ENCODE measurements at places on chromosomes 2 and 18.
A peak's percentile ranks its signal among the peaks of the same experiment; 100 is the strongest.

DNA sequence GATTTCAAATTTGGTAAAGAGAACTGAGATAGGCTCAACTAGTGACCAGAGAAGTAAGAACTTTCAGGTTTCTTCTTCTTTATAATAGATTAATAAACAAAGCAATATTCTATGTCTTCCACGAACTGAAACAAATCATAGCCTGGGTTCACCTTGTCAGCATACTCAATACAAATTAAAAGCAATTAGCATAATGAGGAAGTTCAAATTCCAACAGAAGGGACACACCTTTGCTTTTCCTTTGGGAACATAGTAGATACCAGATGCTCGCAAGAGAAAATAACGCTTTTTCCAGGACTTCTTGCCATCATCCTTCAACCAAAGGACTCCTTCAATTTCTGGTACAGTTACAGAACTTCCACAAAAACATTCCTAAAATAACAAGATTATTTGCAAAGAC lies 79.9 kb downstream of the RAPH1 start:
- DNase-seq, result no peak

DNA sequence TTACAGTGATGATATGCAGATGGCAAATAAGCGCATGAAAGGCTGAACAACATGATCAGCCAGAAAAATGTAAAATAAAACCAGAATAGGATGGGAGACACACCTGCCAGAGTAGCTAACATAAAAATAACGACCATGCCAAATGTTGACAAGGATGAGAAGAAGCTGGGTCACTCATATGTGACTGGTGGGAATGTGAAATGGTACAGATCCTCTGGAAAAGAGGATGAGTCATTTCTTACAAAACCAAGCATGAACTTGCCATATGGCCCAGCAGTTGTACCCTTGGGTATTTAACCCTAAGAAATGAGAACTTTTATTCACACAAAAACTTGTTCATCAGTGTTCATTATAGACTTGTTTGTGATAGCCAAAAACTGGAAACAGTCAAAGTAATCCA lies 143.8 kb downstream of the SH3BP4 start:
- DNase-seq, result no peak

DNA sequence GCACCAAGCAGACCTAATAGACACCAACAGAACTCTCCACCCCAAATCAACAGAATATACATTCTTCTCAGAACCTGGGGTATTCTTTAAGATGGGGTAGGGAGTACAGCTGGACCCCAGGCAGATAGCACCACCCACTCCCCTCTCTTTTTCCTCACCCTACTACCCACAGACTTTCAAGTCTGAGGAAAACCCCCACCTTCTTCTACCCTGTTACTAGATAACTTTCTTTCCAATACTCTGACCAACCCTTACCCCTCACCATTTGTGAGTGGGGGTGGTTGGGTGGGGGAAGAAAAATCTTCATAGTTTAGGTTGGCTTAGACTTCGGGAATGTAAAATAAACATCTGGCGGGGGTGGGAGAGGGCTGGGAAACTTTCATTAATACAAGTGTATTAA lies 20.3 kb upstream of the ZBTB14 start:
- DNase-seq, result no peak

GRCh38 chr2:240934701-240935102 lies 28.6 kb downstream of the CROCC2 start:
- DNase-seq, result no peak

DNA sequence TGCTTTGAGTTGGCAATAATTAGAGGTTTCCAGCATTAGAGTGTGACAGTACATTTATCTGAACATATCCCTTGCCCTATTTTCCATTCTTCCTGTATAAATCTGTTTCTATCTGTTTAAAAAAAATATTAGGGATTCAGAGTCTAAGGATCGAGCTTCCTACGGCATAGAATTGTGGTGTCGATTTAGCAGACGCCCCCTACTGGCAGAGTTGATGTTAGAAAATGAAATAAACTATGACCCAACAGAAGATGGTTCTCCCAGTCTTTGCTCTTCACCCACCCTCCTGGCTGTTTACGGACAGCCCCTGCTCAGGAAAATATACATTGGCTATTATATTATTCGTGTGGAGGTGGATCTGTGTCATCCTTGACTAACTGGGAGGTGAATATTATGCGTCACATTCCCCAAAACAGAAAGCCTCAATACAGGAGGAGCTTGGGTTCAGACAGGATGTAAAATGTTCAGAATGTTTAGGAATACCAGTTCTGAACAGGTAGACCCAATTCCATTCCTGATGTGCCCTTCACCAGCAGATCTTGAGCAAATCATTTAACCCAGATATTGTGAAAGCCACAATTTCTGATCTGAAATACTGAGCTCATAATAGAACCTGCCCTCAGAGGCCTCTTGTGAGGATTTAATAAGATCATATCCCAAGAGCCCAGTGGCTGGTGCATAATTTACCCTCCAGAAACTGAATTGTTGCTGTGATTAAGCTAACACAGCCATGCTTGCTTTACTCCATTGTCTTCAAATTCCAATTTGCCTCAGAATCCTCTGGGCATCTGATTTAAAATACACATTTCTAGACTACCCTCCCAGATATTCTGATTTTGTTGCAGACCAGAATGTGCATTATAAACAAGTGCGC lies 10.8 kb upstream of the ERMN start:
- no peak for DNase-seq

DNA sequence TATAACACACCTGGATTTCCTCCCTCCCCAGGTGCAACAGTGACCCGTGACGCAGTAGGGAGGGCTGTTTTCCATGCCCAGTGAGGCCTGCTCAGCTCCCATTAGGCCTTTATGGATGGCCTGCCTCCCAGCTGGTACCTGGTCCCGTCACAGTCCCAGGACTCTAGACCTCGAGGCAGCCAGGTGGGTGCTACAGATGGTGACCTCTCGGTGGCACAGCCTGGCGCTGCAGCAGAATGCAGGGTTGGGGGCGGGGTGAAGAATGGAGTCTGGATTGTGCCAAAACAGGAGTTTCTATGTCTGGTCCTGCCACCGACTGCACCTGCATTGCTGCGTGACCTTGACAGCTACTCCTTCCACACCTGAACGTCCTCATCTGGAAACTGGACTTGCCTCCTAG lies 18.0 kb upstream of the YWHAQ start:
- no peak for DNase-seq

DNA sequence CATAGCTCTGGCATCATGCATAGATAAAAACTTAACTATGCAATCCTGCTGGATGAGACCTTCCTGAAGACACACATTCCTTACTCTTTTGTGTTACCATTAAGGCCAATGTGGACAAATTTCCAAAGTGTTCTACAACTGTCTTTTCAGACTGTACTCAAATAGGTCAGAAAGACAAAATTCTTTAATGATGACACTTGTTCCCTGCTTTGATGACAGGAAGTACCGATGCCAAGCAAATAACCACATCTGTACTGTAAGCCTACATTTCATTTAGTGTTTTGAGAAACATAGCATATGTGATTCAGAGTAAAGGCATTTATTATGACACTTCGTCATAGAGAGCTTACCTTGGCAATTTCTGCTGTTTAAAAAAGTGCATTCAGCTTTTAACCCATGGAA lies 55.0 kb downstream of the PMAIP1 start:
- no peak for DNase-seq

DNA sequence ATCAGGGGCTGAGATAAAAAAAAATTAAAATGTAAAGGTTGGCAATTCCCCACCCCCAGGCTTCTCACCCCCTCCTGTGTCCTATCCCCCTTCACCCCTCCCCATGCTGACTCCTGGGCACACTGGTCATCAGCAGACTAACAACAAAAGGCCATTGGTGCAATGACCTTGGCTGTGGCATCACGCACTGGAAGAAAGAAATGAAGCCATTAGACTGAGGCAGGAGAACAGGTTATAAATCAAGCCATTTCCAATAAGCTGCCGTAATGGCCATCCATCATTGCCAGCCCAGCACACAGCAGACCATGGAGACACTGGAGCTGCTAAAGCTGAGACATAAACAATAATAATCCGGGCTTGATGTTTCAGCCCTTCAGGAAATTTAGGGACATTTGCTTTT lies 342.4 kb upstream of the ETAA1 start:
- peak; percentile 79 for DNase-seq

GRCh38 chr2:144165599-144166250 lies 354.2 kb downstream of the ZEB2 start:
- no peak for DNase-seq

- no peak for DNase-seq
These were observed 100.0 kb upstream of the PKDCC start for GRCh38 chr2:41947701-41948396.

DNA sequence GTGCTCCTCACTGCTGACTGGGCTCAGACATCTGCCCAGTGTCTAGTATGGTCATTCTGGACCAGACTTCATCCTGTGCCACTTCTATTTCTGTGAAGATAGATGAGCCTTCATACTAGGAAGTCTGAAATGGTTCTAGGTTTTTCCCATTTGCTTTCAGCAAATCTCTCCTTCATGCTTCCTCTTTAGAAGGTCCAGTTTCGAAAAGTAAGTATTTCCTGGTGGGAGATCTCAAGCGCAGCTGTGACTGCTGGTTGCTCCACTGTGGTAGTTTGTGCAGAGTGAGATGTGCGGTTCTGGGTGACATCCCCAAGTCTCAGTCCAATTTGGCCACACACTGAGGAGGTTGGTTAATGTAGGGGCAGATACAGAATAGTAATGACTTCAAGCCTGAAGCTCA lies 14.4 kb downstream of the IL36B start:
- DNase-seq, result no peak

DNA sequence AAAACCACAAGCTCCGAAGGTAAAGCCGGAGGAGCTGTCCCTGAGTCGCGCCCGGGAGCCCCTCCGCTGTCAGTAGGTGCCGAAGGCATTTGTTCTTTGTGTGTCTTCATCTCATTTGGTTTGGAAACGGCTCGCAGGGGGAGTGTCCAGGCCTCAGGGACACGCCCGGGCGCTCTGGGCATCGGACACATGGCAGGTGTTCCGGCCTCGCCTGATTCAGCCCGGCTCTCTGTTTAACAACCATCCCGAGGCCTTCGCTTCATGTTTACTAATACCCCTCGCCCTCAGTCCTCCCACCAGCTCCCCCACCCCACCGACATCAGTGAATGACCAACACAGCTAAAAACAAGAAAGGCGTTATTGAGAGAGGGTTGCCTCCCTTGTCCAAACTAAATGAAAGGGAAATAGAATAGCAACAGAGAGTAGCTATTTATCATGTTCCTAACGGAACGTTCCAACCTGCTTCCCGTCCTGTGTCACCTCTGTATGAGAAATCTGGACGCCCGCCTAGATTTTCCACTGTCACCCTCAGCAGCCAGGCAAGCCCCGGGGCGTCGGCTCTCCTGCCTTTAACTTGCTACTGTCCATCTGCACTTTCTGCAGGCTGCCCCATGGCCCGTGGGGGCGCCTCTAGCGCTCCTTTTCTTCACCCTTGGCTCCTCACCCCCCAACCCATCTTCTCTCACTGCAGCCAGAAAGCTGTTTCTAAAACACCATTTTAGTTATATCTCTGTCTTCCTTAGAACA lies 73.9 kb downstream of the MYCN start:
- no peak for DNase-seq

DNA sequence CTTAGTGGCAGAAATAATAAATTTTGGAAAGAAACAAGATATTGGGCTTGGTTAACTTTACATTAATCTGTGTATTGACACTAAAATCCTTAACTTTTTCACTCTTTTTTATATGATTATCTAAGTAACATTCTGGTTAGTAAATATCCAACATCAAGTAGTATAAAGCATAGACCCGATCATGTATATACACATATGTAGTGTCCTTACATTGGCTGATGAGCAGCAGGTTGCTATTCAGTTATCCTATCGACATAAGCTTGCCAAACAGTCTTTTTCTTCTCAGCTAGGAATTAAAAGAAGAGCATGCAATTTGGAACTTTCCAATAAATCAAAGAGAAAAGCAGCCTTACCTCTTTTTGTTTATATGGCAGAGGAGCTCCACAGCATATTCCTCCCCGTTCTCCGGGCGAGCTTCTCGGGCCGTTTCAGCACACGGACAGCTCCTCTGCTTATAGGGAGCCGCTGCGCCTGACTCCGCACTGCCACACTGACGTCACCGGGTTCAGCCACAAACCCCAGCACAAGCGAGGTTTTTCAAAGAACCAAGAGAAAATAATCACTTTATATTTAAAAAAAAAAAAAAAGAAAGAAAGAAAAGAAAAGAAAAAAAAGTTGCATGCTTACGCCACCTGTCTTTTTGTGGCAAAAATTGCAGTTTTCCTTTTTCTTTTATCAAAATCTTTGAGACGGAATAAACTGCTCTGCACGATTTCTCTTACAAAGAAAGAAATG lies at the start of gene SCG2:
TSS of gene SCG2 (minus strand) at position 430 of the 735 bp plus-strand sequence. CDS start 3,079 bp downstream, outside the sequence.
- peak; percentile 85 for DNase-seq

DNA sequence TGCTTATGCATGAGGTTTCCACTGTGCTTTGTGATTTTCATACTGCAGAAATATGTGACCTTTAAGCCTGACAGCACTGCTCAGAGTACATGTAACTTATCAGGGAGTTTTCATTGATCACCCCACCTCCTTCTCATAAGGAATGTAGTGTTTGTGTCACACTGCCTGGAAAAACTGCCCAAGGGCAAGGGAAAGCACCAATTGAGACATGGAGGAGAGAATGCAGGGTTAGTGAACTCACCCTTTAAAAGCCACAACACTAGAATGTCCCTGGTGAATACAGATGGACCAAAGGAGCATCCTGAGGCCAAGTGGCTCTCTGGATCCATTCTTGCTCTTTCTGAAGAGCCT lies 147.2 kb upstream of the SPATS2L start:
- no peak for DNase-seq

All from NCI-H1417 treated with DMSO at 0.1 percent for 48 hours (cell line).